Endothelial cell (in vitro differentiated cells): ENCODE measurements at places on chromosomes 5 and 9. TPM values are rescaled to one million over a fixed set of nuclear protein-coding genes. Genes with fewer than 3 reads are reported as not detected.

The SLCO6A1 gene
- 0.51 TPM for total RNA-seq

The NPR2 gene
- 30.8 TPM for total RNA-seq

The SLC34A3 gene
- total RNA-seq = not detected

The MELK gene
- total RNA-seq = 10.6 TPM

The HACD4 gene
- total RNA-seq = 5.7 TPM

DNA sequence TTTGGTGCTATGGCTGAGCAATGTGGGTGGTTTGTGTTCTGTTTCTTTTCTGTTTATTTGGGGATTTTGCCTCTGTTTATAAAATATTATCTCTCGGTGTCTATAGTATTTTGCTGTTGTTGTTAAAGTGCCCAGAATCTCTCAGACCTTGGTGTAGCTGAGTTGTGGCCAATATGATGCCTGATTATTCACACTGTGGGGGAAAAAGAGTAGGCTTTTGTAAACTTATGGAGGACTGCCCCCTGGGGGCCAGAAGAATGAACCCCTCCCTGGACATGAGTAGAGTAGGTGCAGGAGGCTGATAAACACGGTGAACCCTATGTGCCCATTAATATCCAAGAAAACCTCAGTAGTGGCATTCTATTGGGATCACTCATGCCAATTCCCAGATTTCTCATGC is 49.0 kb upstream of the DPYSL3 start:
- DNase-seq = peak; percentile 60

DNA sequence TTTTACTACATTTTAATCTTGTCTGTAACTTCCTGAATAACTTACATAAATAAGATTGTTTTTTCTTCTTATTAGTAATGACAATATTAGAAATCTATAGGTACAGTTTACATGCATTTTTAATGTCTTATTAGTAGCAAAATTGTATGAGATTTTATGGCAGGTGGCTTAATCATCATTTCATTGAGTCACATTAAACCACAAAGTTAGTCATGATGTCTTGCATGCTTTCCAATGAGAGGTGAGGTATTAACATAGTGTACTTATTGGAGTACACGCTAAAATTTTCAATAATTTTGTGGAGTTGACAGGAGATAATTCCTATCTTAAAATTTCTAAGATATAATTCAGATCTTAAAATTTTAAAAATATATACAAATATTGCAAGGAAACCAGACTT is 989.6 kb upstream of the ARRDC3 start:
- DNase-seq = no peak

DNA sequence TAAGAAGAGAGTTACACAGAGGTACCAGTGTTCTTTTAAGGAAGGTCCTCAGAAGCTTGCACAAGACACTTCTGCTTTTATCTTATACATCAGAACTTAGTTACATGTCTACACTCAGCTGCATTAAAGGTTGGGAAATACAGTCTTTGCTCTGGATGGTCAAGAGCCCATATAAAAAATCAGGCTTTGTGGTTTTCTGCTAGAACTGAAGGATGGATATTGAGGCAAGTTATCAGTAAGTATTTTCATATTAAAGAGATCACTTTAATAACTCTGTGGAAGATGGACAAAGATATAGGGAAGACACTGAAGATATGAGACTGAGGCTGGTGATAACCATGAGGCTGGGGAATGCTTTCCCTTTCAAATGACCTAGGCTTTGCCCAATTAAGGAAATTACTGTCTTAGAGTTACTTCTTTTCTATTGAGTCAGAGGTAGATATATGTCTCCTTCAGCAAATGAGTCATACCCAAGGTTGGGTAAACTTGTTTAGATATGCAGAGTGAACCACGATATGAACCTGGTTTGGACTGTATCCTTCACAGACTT is 87.0 kb upstream of the TNC start:
- no peak for DNase-seq

DNA sequence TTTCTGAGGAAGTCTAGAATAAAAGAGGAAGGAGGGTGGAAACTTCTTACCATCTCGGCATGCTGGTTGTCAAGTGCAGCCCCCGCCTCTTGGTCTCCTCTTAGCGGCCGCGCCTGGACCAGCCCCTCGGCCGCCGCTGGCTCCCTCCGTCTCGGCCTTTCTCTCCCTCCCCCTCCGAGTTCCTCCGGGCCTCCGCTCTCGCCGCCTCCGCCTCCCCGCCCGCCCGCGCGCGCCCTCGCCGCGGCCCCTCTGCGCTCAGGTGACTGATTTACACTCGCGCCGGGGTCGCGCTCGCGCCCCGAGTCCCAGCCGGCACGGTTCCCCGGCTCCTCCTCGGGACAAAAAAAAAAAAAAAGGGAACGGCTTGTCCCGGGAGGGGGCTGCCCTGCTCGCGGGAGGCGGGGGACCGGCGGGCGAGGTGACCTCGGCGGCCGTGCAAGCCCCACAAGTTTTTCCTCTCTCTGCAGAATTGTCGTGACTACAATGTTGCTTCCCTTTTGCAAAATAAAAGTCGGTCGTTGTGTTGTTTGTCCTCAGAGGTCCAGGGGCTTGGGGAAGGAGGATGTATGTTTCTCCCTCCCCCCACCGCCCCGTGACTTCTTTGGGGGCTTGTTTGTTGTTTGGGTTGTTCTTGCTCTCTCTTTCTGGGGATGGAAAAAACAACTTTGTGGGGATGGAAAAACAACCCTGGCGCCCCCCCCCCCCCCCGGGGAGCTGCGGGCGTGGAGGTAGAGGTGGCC is at the start of gene BNC2:
Gene BNC2, minus strand, starts transcription at position 75 of the 740 bp plus-strand sequence. Its CDS starts 22 bp downstream, at position 53.
- peak; percentile 75 for DNase-seq

GRCh38 chr5:100760688-100761087 is 142.4 kb downstream of the ST8SIA4 start:
- DNase-seq = no peak

DNA sequence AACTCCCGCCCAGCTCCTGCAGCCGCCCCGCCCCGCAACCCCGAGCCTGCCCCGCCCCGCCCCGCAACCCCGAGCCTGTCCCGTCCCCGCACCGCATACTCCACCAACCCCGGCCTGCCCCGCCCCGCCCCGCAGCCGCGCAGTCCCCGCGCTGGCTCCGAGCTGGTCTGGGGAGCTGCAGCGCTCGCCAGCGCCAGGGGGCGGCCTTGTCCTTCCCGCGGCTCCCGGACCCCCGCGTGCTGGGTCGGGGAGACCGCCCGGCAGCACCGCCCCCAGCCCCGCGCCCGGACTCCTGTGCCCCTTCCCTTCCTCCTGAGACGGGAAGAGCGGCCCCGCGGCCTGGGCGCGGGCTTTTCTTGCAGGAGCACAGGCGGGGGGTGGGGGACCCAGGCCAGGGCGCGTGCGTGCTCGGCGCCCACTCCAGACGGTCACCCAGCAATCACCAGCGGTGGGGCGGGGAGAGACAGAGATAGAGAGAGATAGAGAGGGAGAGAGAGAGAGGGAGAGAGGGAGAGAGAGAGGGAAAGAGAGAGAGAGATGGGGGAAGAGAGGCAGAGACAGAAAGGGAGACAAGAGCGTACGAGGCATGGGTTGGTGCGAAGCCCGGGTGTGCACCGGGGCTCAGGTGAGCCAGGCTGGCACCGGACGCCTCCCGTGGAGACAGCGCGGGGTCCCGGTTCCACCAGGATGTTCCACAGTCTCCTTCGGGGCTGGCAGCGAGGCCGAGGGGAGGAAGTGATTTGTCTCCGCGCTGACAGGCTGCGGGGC is 14.7 kb upstream of the TMEM250 start:
- DNase-seq = peak; percentile 72

DNA sequence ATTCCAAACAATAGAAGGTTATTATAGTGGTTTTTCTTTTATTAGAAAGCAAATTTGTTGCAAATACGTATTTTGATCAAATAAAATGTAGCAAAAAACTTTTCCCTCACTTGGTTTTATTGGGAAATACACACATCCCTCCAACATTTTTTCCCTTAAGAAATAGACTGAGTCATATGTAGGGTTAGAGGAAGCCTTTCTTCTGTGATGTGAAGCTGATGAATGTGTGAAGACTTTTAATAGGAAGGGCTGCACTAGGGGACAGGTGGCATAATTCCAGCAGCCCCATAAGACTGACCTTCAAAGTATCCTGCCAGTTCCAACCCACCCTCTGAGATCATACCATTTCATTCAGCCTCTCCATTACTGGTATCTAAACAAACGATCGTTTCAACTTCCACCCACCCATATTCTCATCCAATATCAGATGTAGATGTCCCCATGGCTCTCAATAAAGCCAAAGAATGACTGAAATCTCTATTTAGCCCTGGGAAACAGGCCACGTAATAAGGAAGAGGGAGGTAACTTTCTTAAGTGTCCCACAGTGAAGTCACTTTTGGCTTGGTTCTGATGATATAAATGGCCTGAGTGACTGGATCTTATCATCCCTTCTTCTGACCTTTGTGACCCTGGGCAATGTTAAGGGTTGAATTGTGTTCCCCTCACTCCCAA is 64.7 kb upstream of the LPAR1 start:
- no peak for DNase-seq

- DNase-seq = no peak
Measured at GRCh38 chr5:126610160-126610559, 9.4 kb downstream of the PHAX start.

DNA sequence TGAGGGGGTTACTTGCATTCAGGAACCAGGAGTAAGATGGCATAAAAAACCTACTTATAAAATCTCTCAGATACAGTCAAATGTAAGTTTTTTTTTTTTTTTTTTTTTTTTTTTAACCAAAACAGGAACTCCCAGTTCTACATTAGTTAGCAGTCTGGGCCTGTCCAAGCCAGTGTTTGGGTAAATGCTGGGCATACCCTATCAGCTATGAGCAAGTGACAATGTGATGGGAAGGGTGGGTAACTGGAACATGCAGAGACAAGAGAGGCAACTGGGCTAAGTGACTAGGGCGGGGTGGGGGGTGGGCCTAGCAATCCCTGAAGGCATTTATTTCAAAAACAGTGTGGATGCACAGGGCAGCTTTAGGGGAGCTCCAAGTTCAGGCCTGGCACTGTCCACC is 2.3 kb downstream of the NMRK1 start:
- DNase-seq = no peak

DNA sequence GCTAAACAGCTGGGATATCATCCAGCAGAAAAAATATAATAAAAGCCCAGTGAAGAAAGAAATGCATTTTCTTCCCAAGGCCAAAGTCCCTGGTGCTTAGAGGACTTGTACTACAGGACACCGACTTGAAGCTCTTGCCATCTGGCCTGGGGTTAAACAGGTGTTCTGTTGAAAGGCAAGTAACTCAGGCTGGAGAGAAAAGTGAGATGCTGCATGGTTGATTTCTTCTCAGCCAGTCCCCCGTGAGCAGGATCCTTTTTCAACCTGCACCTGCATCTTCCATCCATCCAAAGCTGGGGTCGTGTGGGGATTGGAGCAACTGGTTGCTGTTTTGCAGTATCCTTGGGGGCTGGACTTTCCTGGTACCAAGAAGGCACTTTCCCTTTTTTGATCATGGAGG is 146.1 kb upstream of the RPS23 start:
- DNase-seq = no peak
